ENCODE measurements at places on chromosomes 5 and 9.

DNA sequence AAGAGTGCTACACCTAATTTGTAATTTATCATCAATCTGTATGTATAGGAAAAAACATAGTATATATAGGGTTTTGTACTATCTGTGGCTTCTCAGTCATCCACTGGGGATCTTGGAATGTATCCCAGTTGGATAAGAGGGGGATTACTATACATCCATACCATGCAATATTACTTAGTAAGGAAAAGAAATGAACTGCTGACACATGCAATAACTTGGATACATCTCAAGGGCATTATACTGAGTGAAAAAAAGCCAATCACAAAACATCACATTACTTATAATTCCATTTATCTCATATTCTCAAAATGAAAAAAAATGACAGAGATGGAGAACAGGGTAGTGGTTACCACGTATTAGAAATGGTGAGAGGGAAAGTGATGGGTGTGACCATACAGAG, 108.3 kb upstream of the RGS7BP start:
- DNase-seq: no peak

DNA sequence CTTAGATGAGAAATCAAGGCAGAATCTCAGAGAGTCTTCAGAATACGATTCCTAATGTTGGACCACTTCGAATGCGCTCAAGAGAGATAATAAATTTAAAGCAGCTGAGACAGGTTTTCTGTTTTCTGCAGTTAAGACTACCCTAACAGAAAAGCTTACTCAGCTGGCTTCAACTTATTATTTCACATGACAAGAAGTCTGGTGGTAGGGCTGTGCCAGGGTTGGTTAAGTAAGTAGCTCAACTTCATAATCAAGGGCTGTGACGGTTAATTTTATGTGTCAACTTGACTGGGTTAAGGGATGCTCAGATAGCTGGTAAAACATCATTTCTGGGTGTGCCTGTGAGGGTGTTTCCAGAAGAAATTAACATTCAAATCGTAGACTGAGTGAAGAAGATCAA, 3.8 kb downstream of the GPR150 start:
- DNase-seq: no peak

DNA sequence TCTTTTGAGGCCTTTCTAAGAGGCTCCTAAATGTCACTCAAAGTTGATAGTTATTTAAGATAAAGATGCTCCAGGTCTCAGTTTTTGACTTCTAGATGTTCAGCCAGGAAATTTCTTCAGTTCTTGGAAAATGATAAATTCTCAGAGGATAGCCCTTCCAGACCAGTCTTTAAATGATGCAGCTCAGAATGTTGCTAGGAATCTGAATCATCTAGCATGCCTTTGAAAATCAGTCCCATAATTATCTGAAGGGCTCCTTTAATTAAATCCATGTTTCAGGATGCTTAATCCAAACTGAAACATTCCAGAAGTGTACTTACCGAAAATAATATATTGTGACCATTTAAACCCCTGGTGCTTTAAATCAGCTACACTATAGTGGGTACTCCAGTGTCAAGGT, 107.5 kb upstream of the FBN2 start:
- DNase-seq: no peak

- no peak for DNase-seq
These were observed 42.0 kb upstream of the ADRA1B start for GRCh38 chr5:159874263-159874662.

DNA sequence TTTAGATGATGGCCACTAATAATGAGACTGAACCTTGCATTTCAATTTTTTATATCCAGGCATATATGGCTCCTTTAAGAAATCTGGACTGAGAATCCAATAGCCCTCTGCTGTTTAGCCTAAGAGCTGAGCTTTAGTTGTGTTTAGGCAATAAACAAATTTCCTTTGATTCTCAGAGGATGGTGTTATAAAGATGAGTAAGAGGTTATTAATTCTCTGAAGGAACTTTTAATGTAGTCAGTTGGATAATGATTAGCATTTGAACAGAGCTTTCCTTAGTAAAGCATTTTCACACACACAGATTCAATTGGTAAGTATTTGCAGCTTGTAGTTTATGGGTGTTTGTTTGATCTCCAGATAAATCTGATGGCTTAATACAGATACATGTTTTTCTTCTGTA, 149.6 kb downstream of the PRR16 start:
- DNase-seq: no peak

- DNase-seq: no peak
These were observed 36.4 kb downstream of the GARNL3 start for GRCh38 chr9:127300886-127301447.
